ENCODE measurements at places on chromosomes 6 and 20.

- no peak for DNase-seq
These were observed 49.6 kb upstream of the GFRAL start for GRCh38 chr6:55277646-55278045.

DNA sequence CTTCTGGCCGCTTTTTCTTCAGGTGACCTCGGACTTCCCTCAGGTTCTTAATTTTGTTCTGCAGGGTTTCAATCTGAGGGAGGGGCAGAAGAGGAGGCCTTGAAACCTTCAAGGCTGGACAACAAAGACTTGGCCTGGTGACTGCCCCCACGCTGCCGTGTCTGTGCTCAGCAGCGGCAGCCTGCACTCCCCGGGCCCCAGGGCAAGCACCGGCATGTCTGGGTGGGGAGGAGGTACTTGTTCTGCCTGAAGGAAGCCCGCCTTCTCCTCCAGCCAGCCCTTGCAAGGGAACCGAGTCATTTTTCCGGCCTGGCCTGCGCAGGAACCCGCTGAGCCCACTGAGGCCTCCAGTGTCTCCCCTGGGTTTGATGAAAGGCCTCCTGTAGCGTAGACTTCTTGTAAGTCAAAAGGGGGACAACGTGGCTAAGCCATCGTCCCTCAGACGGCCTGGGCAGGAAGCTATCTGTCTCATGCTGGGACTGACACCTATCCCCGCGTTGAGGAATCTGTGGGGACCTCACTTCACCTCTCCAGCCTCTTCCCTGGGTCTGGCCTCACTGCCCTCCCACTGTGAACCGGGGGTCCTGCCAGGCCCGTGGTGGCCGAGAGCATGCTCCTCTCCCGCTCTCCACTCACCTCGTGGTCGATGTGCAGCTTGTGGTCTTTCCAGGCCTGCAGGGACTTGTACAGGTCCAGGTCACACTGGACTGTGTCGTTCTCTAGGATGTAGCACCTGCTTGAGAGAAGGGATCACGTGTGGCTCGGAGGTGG, 119.9 kb downstream of the SULF2 start:
- no peak for DNase-seq

DNA sequence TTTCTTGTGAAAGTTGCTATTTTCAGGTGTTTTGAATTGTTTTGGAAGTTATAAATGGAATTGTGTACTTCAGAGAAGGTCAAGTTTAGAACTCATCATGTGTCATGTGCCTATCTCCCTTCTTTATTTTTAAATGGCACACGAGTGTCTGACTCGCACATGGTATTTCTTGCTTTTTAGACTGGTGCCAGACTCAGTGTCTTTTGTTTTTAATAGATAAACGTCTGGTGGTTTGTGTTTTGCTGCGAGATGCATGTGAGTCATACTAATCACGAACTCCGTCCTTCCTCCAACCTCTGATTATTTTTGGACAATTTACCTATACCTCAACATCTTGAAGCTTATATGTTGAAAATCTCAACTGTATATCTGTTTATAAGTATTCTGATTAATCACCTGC, 292.1 kb downstream of the CDKAL1 start:
- DNase-seq, result no peak

DNA sequence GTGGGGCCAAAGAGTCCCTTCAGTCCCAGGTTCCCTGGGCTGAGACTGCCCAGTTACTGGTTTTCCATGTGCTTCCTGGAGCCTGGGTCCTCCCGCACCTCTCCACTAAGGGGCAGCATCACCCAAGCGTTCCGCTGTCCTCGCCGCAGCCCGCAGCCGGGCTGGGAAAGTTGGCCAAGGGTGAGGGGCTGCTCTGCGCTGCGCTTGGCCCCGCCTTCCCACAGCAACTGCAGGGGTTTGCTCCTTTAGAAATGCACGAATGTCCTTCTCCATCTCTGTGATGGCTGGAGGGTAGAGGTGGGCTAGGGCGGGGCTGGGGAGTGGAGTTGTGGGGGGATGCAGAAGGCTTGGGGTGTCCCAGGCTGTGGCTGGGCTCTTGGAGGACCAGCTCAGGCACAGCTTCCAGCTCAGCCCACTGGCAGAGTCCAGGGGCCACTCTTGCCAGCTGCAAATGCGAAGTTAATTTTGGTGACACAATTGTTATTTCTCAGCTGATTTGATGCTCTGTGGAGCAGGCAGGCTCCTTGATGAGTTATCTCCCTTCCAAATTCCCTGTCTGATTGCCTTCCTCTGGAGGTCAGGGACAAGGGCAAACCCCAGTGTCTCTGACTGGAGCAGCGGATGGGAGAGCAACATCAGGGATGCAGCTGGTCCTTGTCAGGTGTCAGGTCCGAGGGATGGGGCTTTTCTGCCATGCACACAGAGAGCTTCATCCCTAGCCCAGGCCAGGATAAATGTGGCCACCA, 63.2 kb downstream of the NOL4L start:
- peak; percentile 62 for DNase-seq

GRCh38 chr20:63176034-63176426, 39.9 kb downstream of the YTHDF1 start:
- no peak for DNase-seq

DNA sequence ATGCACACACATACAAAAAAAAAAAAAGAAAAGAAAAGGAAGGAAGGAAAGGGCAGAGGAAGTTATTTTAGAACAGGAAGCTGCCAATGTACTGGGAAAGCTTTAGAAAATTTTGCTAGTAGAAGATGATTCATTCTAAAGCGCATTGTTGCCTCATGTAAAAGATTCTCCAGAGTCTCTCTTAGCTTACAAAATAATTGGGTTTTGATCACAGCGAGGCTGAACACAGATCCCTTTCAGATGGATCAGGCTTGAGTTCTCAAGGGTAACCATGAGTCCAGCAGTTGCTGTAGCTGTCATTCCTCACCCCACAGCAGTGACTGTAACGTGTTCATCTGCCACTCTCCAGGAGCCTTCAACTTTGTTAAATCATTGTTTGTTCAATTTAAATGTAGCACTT, 81.9 kb downstream of the PHACTR2 start:
- no peak for DNase-seq

GRCh38 chr20:19807191-19807945, 49.3 kb downstream of the RIN2 start:
- no peak for DNase-seq

GRCh38 chr6:21902628-21903169, 309.1 kb downstream of the SOX4 start:
- DNase-seq, result no peak

GRCh38 chr6:129860908-129861665, at the start of gene TMEM244:
TMEM244 (minus strand) TSS chr6:129861315; CDS start chr6:129861188, 127 bp downstream.
- no peak for DNase-seq

GRCh38 chr6:37324131-37325033, 29.4 kb upstream of the RNF8 start:
- DNase-seq, result no peak
